CD8-positive, alpha-beta T cell (primary cell): ENCODE measurements at places on chromosomes 4 and X. TPM values are rescaled to one million over a fixed set of nuclear protein-coding genes. Genes with fewer than 3 reads are reported as not detected.

Gene G6PD
- 31.5 TPM for total RNA-seq

Gene ZBTB33
- 30.7 TPM for total RNA-seq

Gene COL4A6
- not detected for total RNA-seq

Gene FAM184B
- total RNA-seq: not detected

Gene HMGB2
- total RNA-seq: 172 TPM

Gene GLOD5
- not detected for total RNA-seq

GRCh38 chrX:129925305-129926092 is 19.5 kb downstream of the UTP14A start:
- DNase-seq: peak; percentile 76

GRCh38 chrX:14359316-14359715 is 170.0 kb upstream of the GLRA2 start:
- DNase-seq: no peak

DNA sequence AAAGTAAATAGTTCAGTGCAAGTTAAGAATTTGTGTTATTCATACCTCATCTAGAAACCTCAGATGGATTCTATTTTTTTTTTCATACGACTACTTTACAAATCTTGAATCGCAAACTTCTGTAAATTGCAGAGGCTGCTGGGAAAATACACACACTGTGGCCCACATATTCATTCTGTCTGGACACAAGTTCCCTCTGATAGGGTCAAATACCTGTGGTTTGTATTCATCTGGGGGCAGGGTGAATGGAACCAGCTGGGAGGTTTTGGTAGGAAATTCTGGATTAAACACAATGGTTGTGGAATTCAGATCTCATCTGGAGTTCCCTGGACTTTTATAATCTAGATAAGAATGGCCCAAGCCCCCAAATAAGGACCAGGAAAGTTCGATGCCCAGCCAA is 56.2 kb downstream of the SPATA18 start:
- DNase-seq: no peak

GRCh38 chr4:184475498-184475897 is 1.1 kb upstream of the IRF2 start:
- no peak for DNase-seq

- DNase-seq: no peak
These were observed 9.0 kb downstream of the DOCK11 start for GRCh38 chrX:118504581-118504980.

DNA sequence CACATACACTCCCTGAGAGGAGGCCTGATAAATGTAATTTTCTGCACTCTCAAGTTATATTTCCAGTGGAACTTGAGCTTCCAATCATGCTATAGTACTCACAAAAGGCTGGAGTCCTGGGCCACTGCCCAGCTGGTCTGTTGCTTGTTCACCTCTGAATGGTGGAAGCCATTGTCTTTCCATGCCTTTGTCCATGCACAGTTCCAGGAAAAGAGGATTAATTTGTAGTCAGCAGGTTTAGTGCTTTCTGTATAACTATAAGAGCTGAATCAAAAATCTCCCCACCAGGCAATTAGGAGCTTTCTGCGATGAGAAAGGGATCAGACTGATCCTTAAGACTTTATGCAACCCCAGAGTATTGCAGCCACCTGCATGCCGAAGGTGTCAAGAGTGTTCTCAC is 195.4 kb upstream of the PGRMC2 start:
- no peak for DNase-seq

GRCh38 chrX:101260435-101260834 is 30.7 kb downstream of the TAF7L start:
- DNase-seq: no peak

- no peak for DNase-seq
These were observed 5.4 kb upstream of the ZNF185 start for GRCh38 chrX:152892499-152892898.

DNA sequence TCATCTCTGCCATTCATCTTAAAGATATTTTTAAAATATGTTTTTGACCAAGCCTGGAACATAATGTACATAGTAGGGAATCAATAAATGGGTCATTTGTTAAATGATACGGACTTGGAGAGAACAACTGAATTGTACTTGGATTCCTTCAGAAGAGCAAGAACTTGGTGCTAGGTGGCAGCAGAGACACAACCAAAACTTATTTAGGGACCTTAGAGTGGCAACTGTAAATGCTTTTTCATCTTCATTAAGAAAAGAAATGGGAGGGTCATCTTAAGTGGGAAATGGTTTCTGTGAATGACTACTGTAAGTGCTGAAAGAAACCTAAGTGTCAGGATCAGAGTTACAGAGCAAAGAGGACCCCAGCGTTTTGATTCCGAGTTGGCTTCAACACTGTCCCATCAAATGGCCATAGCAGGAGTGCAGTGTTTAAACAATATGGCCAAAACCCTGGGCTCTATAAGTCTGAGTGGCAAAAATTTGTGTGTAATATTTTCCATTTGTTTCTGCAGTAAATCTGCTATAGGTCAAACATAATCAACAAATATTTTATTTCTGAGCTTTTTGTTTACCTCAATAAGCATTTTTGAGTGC is 213.6 kb downstream of the PALLD start:
- peak; percentile 11 for DNase-seq

DNA sequence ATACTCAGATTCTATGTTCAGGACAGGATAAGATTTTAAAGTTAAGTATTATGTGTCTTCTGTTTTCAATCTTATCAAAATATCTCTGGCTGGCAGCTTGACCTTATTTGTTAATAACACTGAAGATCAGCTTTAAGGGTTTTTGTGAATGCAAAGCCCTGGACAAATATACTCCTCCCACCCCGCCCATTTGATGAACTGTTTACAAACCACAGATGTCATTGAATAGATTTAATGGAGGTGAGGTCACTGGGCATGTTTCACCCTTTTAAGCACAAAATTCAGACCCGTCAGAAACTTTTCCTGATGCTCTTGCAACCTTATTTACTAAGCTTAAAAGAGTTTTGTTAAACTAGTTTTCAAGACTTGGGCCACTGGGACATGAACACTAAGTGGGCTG is 10.1 kb upstream of the CXCL8 start:
- DNase-seq: no peak

DNA sequence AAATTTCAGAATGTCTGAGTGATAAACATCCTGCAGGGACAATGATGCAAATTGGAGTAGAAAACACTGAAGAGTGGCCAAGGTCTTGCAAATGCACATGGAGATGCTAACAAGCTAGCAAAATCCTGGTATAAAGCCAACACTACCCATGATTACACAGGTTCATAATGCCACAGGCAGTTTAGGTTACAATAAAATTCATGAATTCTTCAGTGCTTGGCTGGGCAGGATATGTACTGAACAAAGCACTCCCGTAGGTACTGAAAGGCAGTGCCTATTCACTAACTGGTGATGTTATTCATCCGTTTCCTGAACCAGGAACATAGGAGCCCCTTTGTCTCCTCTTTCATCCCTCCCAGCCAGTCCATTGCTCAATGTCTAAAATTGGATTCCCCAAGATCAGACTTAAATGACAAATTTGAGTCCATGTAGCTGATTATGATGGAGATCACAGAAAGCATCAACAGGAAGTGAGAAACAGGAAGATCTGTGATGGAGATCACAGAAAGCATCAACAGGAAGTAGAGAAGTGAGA is 244.5 kb downstream of the DMD start:
- DNase-seq: no peak

DNA sequence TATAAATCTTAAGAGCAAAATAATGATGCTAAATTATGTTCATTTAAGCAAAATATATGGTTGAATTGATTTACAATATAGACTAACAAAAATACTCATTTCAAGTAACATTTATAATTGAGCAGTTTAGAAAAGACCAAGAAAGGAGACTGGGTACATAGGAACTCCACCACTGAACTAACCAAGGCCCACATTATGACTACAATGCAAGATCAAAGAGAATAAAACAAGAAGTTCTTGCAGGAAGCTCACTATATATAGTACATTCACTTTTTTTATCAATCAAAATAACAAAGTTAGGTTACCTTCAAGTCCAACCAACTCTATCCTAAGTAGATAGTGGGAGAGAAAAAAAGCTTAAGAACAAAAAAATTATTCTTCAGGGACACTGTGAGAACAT is 8.0 kb downstream of the CHIC2 start:
- DNase-seq: peak; percentile 44

DNA sequence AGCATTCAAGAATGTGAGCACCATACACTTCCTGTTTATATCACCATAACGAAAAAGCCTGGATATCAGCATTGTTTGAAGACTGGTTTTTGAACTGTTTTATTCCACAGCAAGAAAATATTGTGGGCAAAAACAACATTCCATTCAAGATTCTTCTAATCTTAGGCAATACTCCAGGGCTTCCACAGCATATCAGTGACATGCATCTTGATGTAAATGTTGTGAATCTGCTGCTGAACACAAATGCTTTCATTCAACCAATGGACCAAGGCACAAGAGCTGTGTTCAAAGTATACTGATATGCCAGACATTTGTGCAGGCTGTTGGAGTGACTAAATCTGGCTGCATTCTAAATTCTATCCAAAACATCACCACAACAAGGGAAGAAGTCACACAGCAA is 260.1 kb upstream of the ETNPPL start:
- no peak for DNase-seq

DNA sequence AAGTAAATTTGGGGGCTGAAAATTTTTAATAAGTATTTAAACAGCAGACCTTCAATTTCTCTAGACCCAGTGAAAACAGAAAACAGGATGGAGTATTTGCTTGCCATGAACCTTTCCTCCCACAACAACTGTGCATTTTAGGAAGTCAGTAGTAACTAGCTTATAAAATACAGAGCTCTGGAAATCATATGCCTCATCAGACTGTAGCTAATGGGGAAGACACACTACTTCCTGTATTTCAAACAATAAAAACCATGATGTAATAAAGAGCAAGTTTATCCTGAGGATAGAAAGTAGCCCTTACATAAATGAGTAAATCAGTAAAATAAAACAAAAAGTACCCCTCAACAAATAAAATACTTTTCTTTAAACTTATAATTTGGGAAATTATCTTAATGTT is 280.1 kb upstream of the ZFP42 start:
- DNase-seq: no peak

DNA sequence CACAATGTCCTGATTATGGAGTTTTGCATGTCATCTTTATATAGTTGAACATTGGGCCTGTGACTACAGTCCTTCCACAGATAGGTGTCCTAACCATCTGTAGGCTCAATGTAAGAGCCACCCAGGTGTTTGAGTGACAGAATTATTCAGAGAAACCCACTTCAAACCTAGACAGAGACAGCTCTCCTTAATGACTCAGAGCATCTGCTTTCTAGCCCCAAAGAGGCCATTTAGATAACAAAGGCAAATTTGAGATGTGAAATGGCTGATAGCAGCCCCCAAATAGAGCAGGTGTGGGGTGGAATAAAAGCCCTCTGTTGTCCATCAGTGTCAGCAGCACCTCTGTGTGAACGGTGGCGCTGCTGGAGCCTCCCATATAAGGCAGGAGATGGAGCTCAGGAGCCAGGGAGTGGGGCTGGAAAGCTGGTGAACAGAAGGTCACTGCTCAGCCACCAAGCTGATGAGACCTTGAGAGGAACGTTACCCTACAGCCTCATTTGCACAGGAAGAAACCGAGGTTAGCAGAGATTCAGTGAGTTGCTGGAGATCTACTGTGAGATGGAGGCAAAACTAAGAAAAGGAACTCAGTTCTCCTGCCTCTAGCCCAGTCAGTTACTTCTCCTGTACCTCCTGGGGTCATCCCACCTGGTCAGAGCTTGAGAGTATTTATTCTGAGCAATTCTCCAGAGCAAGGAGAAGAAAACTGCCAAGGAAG is 153.3 kb upstream of the LNX1 start:
- DNase-seq: no peak

GRCh38 chr4:92333016-92333415 is 29.2 kb downstream of the GRID2 start:
- DNase-seq: no peak
